Sciatic nerve (tissue), 2 donors: ENCODE measurements at places on chromosomes 2 and 18. TPM values are rescaled to one million over a fixed set of nuclear protein-coding genes. Genes with fewer than 3 reads are reported as not detected.

IL36G gene
- total RNA-seq = not detected

ERICH2 gene
- total RNA-seq = 0.85 TPM

CCDC102B gene
- 16.5 TPM for total RNA-seq

IL36A gene
- not detected for total RNA-seq

FEV gene
- not detected for total RNA-seq

CHRND gene
- total RNA-seq = not detected

NETO1 gene
- total RNA-seq = 6.0 TPM

DSC1 gene
- not detected for total RNA-seq

FAM237A gene
- total RNA-seq = not detected

RDH14 gene
- 19.8 TPM for total RNA-seq

RNF103 gene
- total RNA-seq = 62.2 TPM

HOXD12 gene
- total RNA-seq = not detected

IGFBP2 gene
- 40.2 TPM for total RNA-seq

AQP12A gene
- total RNA-seq = not detected

DOCK10 gene
- 50.7 TPM for total RNA-seq

TUBA3E gene
- total RNA-seq = not detected

CREG2 gene
- not detected for total RNA-seq

TBR1 gene
- total RNA-seq = not detected

LBX2 gene
- total RNA-seq = 0.53 TPM

G6PC2 gene
- not detected for total RNA-seq

PROM2 gene
- 3.0 TPM for total RNA-seq

EN1 gene
- not detected for total RNA-seq

FOSL2 gene
- total RNA-seq = 230 TPM

ALPI gene
- total RNA-seq = not detected

SDC1 gene
- total RNA-seq = 0.98 TPM

PDE11A gene
- total RNA-seq = 2.4 TPM

ERMN gene
- 4.6 TPM for total RNA-seq

CDH2 gene
- total RNA-seq = 11.1 TPM

SATB2 gene
- 8.8 TPM for total RNA-seq

IGFBP5 gene
- 316 TPM for total RNA-seq

TRPM8 gene
- total RNA-seq = not detected

ARHGAP15 gene
- total RNA-seq = 119 TPM

NT5C1B gene
- total RNA-seq = not detected

MFSD6 gene
- total RNA-seq = 47.5 TPM

PROC gene
- not detected for total RNA-seq

TMEM163 gene
- 0.45 TPM for total RNA-seq

IMPACT gene
- 39.1 TPM for total RNA-seq

C2orf66 gene
- total RNA-seq = 0.36 TPM

KCNG2 gene
- 0.22 TPM for total RNA-seq

EFR3B gene
- total RNA-seq = 13.2 TPM

NYAP2 gene
- total RNA-seq = 0.22 TPM

GKN2 gene
- not detected for total RNA-seq

ATP5F1A gene
- total RNA-seq = 200 TPM

MOCOS gene
- total RNA-seq = 6.4 TPM

TEKT4 gene
- not detected for total RNA-seq

SULT1C4 gene
- 12.5 TPM for total RNA-seq

ALK gene
- total RNA-seq = 0.18 TPM

HNMT gene
- 37.8 TPM for total RNA-seq

ABCG5 gene
- not detected for total RNA-seq

ST8SIA5 gene
- 0.22 TPM for total RNA-seq

LRP2 gene
- total RNA-seq = 0.89 TPM

ARHGAP25 gene
- total RNA-seq = 21.6 TPM

CFAP221 gene
- 1.8 TPM for total RNA-seq

CDK5R2 gene
- total RNA-seq = not detected

MAP2 gene
- 41.9 TPM for total RNA-seq

LYPD1 gene
- total RNA-seq = 1.2 TPM

PAX8 gene
- total RNA-seq = 1.2 TPM
